T-helper 2 cell (primary cell): ENCODE measurements at places on chromosomes 7 and 10.
A peak's percentile ranks its signal among the peaks of the same experiment; 100 is the strongest.

GRCh38 chr7:50508471-50508943 lies 56.7 kb downstream of the DDC start:
- no peak for DNase-seq

DNA sequence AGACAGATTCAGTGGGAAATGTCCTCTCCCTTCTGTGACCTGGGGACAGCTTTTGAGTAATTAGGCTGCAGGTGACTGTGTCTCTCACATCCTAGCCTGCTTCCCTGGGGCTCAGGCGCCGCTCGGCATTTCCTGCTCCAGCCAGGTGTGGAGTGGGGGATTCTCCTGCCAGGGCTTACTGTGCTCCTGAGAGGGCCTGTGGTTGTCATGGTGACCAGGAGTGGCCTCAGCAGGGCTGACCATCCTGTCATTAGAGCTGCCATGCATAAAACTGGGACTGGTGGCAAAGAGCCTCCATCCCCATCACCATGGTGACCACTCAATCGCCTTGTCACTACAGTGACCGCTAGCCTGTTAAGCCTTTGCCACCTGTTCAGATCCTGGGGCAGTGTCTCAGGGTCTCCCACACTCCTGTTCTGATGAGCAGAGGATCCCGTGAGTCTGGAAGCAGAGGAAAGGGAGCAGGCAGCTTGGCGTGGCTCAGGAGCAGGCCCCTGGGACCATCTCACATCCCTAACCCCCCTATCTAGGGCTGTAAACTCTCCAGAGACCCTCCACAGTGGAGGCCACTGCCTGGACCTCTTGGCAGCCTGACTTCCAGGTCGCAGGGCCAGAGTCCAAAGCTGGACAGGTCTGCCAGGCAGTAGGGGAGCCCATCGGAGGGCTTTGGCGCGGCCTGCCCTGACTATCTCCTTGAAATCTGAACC lies at the start of gene GCK:
Gene GCK, minus strand, starts transcription at position 154 of the 707 bp plus-strand sequence. CDS start 486 bp downstream, outside the sequence.
- DNase-seq: no peak

DNA sequence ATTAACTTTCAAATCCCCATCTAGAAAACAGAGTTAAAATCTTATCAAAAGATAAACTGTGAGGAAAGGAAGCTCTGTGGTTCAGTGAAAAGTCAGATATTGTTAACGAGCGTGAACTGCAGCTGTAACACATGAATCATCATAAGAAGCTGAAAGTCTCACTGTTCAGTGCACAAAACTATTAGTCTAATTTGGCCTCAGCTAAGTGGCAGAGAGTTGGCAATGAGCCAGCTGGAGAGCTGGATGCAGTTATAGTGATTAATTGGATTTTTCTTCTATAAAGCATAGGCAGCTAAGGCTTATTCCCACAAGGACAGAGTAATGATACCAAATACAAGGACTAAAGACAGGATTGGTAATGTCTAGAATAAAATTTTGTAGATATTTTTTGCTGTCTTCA lies 101.1 kb upstream of the ABCB5 start:
- DNase-seq: no peak

DNA sequence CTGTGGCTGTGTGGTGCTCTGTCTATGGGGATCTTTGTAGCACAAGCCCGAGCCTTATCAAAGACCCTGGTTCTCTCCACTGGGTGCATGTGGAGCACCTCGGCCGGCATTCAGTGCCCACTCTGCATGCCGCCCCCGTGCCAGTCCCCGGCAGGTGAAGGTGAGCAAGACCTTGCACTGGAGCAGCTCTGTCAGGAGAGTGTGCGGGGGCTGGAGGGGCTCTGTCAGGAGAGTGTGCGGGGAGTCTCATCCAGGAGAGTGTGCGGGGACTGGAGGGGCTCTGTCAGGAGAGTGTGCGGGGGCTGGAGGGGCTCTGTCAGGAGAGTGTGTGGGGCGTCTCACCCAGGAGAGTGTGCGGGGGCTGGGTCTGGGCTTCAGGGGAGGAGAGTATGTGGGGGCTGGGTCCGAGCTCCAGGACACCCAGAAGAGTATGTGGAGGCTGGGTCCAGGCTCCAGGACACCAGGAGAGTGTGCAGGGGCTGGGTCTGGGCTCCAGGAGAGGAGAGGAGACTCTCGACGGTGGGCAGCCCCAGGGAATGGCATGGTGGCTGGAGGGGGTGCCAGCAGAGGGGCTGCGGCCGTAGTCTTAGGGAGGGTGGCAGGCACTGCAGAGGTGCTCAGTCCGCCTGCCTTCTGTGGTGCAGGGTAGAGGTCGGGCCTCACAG lies 40.8 kb downstream of the INPP5A start:
- no peak for DNase-seq

- DNase-seq: peak; percentile 36
Measured at GRCh38 chr7:112449353-112449752, 907 bp upstream of the IFRD1 start.

DNA sequence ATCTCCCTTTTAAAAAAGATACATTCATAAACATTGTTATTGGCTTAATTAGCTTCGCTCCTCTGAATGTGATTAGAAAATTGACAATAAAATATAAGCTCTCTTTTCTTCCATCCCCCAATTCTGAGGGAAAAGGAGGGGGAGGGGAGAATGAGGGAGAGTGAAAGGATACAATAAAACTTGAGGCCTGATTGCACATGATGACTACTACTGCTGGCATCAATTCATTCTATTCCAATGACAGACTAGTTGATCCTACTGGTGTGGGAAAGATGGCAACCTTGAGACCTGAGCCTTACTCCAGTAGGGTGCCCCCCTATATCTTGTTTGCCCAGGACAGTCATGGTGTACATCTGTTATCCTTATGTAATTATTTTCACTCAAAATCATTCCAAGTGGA lies 4.5 kb upstream of the IQUB start:
- no peak for DNase-seq

GRCh38 chr7:2158331-2159175 lies 74.2 kb downstream of the MAD1L1 start:
- no peak for DNase-seq

- DNase-seq: no peak
Measured at GRCh38 chr10:58300676-58301075, 31.7 kb downstream of the CISD1 start.
